NCI-H2029 treated with DMSO at 0.1 percent for 48 hours (cell line): ENCODE measurements at places on chromosomes 6 and 20.

DNA sequence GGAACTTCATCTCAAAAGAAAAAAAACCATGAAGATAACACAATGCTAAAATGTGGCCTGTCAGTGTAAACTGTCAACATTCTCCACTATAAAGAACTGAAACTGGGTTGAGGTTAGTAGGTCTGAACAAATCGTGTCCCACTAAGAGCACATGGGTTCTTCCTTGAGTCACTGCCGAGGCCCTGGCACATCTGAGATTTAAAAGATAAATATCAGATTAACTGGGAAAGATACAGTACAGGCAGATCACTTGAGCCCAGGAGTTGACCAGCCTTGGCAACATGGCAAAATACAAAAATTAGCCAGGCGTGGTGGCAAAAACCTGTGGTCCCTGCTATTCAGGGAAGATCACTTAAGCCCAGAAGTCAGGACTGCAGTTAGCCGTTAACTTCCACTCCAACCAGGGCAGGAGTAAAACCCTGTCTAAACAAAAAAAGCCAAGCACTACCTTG is 5.6 kb downstream of the EEF1A1 start:
- no peak for DNase-seq

DNA sequence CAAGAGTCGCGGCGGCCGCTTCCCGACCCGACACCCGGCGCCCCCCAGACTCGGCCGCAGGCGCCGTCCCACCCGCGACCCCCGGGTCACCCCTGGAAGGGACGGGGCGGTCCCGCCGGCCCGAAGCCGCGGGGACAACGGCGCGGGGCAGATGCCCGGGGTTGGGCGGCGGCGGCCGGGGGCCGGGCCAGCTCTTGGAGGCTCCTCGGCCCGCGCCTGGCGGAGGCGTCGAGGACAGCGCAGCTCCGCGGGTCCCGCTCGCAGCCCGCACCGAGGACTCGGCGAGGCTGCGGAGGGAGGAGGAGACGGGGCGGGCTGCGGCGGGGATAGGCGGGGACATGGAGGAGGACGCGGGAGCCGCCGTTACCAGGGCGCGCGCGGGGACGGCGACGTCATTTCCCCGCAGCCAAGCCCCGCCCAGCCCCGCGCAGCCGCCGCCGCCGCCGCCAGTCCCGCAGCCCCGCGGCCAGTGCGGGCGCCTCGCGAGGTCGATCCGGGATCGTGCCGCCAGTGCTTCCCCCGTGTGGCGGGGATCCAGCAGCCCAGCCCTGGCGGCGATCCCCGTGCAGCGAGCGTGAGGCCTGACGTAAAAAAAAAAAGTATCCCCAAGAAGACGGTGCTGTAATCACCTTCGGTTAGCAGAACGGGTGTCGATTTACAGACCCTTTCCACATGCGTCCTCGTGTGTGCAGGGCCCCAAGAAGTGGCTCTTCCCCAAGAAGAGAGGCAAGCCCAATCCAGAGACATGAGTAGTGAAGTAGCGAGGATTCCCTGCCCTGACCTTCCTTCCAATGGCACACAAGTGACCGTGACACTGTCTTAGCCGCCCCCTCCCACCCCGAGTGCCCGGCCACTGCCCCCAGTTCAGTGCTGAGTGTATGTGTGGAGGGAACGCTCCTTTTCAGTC is at the start of gene FAM184A:
Gene FAM184A (minus strand): TSS at position 289 of the 907 bp plus-strand sequence. CDS start 365 bp downstream, outside the sequence.
- peak; percentile 67 for DNase-seq

GRCh38 chr20:62561182-62561581 is 81.1 kb upstream of the SLCO4A1 start:
- DNase-seq, result no peak

DNA sequence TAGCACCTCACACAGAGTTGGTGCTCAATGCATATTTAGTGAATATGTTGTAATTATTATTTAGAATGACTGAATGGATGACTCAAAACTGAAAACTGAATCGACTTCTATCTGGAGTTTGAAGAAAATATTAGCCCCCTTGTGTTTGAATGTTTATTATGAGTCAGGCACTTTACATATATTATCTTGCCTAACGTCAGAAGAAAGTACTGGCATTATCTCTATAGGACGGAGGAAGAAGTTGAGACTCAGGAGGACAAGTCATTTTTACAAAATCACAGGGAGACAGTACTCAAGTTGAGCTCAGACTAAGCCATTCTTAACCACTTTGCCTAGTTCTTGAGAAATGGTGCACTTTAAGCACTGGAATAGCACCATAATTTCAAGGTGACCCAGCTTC is 684.0 kb downstream of the UTRN start:
- DNase-seq, result no peak

GRCh38 chr6:80550748-80551147 is 444.3 kb downstream of the BCKDHB start:
- no peak for DNase-seq

DNA sequence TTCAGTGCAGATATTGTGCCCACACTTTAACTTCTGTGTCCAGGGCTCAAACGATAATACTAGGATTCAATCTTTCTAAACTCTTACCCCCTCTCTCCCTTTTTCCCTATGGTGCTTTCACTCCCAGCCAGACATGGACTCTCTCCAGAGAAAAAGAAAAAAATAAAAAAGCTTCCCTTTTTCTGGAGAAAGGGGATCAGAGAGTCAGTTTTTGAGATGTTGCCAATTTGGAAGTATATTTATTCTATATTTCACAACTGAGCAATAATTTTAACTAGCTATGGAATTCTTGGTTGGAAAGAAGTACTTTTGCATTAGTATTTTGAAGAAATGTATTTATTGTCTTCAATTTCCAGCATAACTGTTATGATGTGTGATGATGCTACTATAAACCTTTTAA is 72.2 kb upstream of the ZFP64 start:
- no peak for DNase-seq

DNA sequence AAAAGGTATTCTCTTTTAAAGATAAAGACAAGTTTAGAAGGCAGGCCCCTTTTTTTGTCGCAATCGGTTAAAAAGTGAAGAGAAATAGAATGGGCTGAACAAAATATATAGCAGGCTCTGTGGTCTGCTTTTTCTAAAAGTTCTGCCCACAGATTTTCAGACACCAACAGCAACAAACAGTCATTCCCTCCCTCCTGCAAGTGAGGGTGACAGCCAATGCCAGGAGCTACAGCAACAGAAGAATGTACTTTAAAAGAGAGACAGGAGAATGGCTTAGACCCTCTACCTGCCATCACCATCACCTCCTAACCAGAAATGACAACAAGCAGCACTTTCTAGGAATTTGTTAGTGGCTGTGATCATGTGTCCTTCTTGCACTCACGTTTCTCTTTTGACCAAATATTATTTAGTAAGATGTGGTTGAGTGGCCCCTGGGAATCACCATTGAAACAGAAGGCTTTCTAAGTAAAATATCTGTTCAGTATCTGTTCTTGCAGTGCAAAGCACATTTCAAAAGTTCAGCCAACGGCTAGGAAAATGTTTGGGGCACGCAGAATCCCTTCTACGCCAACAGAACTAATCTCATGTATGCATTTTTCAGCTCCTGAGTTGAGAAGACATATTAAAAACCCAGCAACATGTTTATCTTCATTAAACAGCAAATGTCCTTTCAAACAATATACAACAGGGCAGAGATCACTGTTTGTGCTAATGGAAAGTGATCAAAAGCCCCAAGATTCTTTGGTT is 248.5 kb downstream of the ATXN1 start:
- no peak for DNase-seq

DNA sequence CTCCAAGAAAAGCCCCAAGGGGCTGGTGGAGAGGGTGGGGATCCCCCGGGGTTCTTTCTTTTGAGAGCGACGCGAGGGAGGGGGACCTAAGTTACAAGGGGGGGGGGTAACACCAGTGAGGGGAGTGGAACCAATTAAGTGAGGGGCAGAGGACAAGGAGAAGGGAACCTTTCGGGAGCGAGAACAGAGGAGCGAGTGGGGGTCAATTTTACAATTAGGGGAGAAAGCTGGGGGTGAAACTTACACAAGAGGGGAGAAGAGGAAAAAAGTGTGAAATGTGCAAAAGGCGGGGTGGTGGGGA is 548 bp downstream of the SALL4 start:
- DNase-seq, result no peak

- DNase-seq, result no peak
Observed at GRCh38 chr6:51569594-51569993, 517.8 kb downstream of the PKHD1 start.

DNA sequence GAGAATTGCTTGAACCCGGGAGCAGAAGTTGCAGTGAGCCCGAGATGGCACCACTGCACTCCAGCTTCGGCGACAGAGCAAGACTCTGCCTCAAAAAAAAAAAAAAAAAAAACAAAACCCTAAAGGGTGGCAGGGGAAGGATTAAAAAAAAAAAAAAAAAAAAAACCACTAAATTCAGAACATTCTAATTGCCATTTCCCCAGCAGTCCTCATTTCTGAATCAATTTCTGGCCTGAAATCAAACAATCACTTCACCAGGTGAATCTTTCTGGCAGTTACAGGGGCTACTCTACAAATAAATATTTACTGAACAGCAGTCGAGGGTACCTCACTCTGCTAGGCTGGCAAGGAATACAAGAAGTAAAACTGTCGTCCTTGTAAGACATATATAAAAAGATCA is 1.2 kb downstream of the UQCC1 start:
- DNase-seq, result no peak

GRCh38 chr20:20095114-20095872 is 43.0 kb downstream of the CFAP61 start:
- DNase-seq, result no peak

- DNase-seq, result peak; percentile 69
Observed at GRCh38 chr20:52972190-52972937, at the start of gene TSHZ2. TSS of gene TSHZ2 (plus strand) at chr20:52972358. CDS start at chr20:52973294, 936 bp downstream.

GRCh38 chr20:19027971-19028370 is 184.5 kb upstream of the SLC24A3 start:
- no peak for DNase-seq
